ENCODE measurements at places on chromosomes 1 and 21.

DNA sequence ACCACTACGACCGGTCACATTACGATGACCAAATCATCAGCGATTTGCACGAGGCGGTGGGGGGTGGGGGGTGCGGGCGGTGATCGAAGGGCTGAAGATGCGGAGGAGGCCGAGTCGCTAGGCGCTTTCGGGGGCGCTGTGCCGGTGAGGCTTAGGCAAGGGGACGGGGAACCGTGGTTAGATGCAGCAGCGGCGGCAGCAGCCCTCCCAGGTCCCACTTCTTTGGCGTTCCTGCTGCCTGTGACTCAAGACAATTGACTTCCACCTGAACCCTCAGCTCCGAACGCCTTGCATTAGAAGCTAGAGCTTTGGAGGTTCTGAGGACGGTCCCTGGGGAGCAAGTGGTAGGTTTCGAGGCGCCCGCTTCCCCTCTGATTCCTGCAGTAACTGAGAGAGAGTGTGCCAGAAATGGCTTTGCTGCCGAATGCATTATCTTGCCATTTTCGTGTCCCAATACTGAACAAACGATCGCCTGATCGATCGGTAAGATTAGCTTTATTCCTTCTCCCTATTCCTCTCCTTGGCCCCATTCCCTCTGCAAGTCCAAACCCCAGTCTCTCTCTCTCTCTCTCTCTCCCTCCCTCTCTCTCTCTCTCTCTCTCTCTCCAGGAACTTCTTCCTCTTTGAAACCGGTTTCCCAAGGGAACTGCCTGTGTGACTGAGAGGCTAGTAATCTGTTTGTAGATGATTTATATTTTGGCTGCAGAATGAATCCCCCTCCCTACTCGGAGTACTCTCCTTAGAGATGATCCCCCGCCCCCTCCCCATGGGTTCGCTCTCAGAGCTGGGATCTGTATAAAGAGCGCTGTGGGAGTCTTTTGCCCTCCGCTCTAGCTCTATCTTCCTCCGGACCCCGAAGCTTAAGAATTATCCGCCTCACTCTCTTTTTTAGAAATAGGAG, 735 bp upstream of the BRINP3 start:
- DNase-seq: no peak

- DNase-seq: no peak
Measured at GRCh38 chr1:225111000-225111399, 181.5 kb downstream of the DNAH14 start.

DNA sequence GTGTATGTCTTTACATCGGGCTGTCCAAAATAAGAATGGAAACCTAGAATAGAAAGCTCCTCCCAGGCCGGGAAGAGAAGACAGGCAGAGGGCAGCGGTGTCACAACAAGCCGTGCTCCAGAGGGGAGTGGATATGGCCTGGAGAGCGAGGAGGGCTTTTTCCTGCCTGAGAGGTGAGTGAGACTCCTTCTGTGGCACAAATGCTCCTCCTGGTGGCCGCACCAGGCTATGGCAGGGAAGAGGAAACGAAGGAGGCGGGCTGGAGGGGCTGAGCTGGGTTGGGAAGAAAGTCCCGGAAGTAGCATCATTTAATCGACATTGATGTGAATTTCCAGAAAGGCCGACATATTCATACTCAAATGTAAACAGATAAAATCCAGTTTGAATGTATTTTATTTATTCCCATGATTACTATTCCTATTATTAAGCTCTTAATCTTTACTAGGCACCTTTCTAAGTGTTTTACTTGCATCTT, 54.7 kb downstream of the MEF2D start:
- DNase-seq: peak; percentile 63

GRCh38 chr1:161266836-161267235, 8.3 kb downstream of the PCP4L1 start:
- no peak for DNase-seq

DNA sequence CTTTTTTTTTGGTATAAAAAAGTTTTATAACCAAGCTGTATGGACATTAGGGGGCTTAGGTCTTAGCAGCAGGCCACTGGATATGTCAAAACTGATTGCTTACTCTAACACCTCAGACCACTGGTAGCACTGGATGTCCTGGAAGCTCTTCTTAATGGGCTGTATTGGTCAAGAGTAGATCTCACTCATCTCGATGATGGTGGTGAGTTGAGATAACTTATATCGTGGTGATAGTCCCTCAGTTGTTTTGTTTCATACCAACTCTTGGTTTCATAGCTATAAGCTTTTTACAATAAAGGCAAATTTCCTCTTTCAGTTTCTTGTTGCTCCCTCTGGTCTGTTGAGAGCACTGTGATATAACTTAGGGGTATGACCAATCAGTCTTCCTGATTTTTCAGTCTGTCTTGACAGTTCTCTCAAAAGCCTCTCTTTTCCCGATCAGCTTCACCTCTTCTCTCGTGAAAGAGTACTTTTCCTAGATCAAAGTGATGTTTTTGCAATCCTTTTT, 9.7 kb upstream of the AGO1 start:
- no peak for DNase-seq

DNA sequence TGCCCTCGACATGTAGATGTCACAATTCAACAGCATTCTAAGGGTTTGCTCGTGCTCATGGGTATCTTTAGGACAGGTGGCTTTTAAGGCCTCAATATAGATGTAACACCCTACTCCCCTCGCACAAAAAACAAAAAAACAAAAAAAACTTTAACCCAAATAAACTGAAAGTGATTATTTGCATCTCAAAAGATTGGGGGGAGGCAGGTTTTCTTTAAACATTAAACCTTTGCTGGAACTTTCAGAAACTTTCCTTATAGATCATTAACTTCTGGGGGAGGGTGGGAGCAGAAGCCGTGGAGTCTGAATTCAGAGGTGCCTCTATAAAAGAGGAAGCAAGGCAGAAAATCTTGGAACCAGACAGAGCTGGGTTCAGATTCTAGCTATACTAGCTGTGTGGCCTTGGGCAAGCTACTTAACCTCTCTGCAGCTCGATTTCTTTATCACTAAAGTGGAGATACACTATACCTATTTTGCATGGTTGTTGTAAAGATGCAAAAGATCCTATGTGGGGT, 3.2 kb upstream of the KIAA1614 start:
- DNase-seq: no peak

GRCh38 chr1:36986241-36986985, 47.9 kb downstream of the GRIK3 start:
- DNase-seq: no peak

- DNase-seq: no peak
Measured at GRCh38 chr1:233097546-233097945, 147.1 kb downstream of the NTPCR start.

DNA sequence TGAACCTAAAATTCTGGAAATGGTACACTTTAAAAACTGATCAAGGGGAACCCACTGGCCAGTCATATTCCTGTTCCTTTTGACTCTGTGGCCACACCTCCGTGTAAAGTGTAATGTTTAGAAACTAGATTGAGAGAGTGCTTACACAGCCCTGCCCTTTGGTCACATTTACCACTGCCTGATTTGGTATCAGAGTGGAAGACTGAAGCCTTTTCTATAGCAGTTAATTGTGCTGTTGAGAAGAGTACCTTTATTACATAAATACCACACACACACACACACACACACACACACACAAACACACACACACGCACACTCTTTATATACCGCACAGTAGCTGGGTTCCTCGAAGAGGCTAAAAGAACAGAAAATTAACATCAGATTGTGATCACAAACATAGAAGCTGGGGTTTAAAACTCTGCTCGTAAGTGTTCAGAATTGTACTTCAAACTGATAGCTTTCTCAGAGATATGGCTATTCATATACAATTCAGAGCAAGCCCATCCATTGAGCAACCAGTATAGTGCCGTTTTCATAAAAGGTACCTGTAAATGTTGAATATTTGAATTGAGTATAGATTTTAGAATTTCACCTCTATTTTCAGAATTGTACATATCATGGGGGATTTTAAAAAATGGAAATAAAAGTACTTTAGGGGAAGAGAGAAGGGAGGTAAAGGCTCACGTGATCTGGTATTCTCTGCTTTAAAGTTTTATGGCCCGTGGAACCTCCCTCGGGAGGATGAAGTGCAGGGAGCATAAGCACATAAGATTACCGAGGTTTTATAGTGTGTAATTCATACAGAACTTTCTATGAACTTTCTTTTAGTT, 37.5 kb downstream of the CAMTA1 start:
- no peak for DNase-seq

GRCh38 chr1:45929257-45929687, 125.9 kb downstream of the MAST2 start:
- no peak for DNase-seq

- DNase-seq: no peak
Measured at GRCh38 chr1:101198842-101199636, 37.8 kb upstream of the S1PR1 start.

DNA sequence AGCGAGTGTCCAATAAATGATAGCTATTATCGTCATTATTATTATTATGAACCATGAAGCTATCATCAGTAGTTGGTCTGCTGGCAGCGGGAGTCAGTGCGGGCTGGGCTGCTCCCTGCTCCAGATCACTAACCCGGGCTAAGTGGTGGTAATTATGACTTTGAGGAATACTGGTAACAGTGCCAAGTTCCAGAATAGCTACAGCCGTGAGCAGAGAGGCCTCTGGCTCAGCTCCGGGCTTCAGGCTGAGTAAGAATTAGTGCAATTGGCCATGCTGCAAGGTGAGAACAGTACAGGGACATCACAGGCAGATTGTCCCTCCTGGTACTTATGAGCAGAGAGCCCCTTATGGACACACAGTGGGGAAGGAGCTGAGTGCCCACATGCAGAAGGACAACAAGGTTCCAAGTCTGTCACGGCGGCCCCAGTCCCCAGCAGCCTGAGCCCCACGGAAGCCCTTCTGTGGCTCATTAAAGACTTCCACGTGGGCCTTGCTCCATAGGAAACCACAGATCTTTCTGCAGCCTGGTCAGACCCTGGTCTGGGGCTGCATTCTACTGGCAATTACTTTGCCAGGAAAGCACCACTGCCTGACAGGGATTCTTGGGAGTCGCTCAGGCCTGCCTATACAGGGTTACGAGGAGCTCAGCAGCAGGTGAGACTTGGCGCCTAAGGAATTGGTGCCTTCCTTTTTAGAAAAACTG, 235.1 kb downstream of the RRAGC start:
- DNase-seq: no peak

Data from activated CD8-positive, alpha-beta memory T cell treated with anti-CD3 and anti-CD28 coated beads for 48 hours (primary cell).